Mucosa of gallbladder (tissue), 1 donor: ENCODE measurements at places on chromosomes 11 and 22. TPM values are rescaled to one million over a fixed set of nuclear protein-coding genes. Genes with fewer than 3 reads are reported as not detected.

- no peak for DNase-seq
These were observed 3.6 kb downstream of the POLDIP3 start for GRCh38 chr22:42611051-42611450.

- no peak for DNase-seq
These were observed 31.5 kb upstream of the SLC22A12 start for GRCh38 chr11:64559351-64560138.

Gene ADAMTS15
- 3.2 TPM for total RNA-seq

Gene REXO2
- total RNA-seq, result 61.5 TPM

GRCh38 chr22:50568626-50569025 is 5.9 kb upstream of the SYCE3 start:
- DNase-seq, result no peak

- DNase-seq, result no peak
These were observed 78.2 kb upstream of the SPON1 start for GRCh38 chr11:13884158-13884799.
